ENCODE measurements at places on chromosomes 3 and 15.

GRCh38 chr15:91790836-91791235 is 62.7 kb upstream of the SLCO3A1 start:
- no peak for DNase-seq

DNA sequence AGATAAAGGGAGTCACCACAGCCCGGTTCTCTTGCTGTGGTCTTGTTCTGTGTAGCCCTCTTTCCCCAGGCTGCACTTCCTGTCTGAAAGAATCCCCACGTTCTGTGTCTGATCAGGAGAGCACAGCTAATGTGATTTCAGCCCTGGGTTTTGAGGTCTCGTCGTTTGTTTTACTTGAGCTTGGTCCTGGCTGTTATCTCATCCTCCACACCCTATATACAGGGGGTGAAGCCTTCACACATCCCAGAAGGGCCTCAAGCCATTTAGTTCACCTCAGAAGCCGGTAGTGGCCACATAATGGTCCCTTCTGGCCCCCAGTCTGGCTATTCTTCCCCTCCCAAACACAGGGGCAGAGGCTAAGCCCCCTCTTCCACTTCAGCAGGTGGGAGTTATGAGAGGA is 115.6 kb downstream of the PDE8A start:
- DNase-seq: no peak

DNA sequence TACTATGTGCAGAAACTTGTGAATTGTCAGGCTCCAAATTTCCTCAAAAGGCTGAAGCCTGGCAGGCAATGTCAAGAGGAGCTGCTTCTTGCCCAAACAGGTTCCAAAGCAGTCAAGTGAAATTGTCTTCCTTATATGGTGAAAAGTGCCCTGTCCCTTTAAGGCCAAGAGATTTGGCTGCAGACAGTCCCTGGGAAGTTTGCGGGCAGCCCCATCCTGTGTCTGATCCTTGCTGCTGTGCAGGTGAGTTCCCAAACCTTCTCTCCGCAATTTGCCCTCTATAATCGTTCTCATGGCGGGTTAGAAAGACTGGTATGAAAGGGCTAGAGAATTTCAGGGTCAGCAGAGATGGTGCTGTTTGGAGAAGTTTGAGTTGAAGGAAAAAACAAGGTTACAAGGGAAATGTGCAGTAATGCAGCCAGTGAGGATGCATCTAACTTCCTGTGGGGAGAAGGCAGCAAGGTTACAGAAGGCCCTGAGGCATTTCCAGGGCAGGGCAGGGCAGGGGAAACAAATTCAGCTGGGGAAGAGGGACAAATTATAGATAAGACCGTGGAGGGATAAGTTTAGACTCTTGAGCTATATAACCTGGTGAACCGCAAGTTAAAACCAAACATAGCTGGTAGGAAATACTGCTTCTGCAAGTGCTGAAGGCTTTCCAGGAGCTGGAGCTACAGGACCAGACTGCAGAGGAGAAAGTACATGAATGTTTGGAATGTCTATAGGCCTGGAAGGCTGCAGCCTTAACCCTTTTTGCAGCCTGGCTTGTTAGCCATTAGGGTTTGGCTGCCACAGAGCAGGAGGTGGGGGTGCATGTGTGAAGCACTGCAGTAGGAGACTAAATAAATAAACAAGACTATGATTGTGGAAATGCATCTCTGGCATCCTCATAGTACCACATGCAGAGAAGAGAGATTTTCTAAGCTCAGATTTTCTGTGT is 256.2 kb upstream of the IL12A start:
- no peak for DNase-seq

- DNase-seq: no peak
Observed at GRCh38 chr3:89787979-89788378, 680.6 kb downstream of the EPHA3 start.

DNA sequence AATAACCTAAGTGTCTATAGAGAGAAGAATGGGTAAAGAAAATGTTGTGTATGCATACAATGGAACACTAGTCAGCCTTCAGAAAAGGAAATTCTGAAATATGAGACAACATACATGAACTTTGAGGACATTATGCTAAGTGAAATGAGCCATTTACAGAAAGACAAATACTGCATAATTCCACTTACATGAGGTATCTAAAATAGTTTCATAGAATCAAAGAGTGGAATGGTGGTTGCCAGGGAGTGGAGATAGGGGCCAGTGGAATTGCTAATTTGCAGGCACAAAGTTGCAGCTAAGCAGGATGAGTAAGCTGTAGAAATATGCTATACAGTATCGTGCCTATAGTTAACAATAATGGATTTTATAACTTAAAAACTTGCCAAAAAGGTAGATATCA is 779.6 kb upstream of the ARPP21 start:
- DNase-seq: no peak

DNA sequence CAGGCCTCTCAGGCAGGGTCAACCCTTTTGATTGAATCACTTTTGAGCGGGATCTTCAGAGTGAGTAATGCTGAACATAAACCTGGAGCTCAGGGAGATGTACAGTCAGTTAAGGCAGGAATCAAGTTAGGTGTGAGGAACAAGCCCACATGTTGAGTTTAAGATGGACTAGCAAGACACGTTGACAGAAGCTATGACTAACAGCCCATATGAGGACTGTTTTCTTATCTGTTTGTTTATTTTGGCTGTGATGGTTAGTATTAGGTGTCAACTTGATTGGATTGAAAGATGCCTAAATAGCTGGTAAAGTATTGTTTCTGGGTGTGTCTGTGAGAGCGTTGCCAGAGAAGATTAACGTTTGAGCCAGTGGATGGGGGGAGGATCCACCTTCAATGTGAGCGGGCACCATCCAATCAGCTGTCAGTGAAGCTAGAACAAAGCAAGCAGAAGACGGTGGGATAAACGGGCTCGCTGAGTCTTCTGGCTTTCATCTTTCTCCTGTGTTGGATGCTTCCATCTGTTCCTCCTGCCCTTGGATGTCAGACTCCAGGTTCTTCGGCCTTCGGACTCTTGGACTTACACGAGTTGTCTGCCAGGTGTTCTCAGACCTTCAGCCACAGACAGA is 232.3 kb upstream of the STAC start:
- no peak for DNase-seq

DNA sequence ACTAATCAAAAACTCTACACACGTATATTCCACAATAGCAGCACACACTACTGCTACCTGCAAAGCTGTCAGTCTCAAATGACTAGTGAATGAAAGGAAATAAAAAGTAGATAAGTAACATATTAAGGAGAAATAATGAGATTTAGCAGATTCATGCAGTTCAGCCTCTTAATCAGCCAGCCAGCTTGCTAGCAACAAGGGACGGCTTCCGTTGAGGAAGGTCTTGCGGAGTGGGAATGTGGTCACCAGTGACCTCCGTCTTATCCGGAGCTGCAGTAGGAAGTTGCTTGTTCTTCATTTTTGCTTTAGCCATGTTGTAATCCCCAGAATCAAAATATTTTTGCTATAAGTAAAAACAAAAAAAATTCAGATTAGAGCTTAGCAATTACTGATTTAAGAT is 17.1 kb downstream of the ARPP19 start:
- DNase-seq: no peak

DNA sequence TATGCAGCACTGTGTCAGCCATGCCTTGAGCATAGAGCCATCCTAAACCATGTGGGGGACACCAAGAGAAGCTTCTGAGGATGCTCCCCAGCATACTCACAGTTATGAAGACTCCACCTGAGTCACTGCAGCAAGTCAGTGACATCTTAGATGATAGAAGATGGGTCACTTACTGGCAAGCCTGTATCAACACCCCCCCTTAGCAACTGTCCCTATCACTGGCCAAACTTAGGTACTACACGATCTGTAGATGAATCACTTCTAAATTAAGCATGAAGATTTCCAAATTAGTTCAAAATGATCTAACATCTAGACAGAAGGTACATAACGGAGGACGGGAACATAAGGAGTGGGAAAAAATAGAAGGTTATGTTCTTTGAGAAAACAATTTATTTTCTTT is 13.2 kb upstream of the LMCD1 start:
- DNase-seq: no peak

DNA sequence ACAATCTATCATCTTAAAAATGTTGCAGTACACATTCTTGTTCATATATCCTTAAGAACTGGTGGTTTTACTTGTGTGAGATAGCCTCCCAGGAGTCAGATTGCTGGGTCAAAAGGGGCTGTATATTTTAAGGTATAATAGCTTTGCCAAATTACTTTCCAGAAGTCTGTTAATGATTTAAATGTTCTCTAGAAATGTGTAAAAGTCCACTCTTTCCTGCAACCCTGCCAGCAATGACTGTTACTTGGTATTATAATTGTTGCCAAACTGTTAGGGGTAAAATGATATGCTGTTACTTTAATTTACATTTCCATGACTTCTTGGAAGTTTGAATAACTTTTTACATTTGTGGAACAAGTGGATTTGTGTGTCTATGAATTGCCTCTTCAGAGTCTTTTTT is 170.8 kb downstream of the SLC9A9 start:
- DNase-seq: no peak

All from stimulated activated CD4-positive, alpha-beta T cell treated with anti-CD3 and anti-CD28 coated beads, TNF-alpha, amount 100 ng/mL, for 48 hours (primary cell).